ENCODE measurements at places on chromosomes 3 and 15.

- DNase-seq, result no peak
These were observed 12.6 kb downstream of the TMEM43 start for GRCh38 chr3:14137445-14137844.

DNA sequence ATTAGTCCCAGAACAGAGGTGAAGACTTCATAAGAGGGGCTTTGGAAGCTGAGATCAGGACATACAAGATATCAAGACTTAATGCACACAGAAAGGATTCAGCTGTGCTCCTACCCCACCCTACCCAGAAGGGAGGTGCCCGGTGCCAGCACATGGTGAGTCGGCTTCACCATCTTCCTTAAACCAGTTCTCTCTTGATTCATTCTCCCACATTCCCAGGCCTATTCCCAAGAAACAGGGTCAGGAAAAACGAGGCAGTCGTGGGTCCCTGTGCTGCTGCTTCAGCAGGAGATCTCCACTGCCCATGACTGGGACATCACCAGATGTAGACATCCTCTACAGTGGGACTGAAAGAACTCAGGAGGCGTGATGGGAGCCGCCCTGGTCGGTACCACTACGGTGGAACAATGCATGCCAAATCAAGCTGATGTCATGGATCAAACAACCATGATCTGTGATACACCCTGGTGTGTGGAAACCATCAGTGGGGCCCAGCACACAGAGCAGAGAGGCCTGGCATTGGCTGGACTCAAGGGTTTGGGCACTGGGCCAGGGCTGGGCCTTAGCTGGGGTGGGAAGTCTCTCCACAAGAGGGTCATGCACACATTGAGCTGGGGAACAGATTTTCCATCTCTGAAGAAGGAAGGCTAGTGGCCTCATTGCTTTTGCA is 41.9 kb downstream of the CCDC12 start:
- DNase-seq, result no peak

- DNase-seq, result no peak
These were observed 53.8 kb downstream of the WDR76 start for GRCh38 chr15:43880406-43881194.

- DNase-seq, result no peak
These were observed 370.4 kb upstream of the CDIN1 start for GRCh38 chr15:36208868-36209582.

DNA sequence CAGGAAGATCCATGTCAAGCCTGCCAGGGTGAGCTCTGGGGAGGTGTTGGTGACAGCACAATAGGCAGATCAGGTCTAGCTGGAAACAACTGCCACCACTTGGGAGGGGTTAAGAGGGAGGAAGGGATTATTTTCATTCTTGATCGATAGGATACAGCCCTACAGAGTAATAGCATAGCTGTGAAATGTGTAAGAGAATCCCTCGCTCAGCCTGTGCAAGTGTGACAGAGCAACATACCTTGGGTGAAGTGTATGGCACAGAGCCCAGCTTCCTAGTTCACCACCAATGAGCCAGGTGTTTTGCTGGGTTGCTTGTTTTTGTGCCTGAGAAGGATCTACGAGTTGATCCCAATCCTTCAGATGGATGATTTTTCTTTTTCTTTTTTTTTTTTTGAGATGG is 9.2 kb upstream of the DCUN1D1 start:
- no peak for DNase-seq

- DNase-seq, result no peak
These were observed 96.0 kb downstream of the C3orf70 start for GRCh38 chr3:185056908-185057307.

DNA sequence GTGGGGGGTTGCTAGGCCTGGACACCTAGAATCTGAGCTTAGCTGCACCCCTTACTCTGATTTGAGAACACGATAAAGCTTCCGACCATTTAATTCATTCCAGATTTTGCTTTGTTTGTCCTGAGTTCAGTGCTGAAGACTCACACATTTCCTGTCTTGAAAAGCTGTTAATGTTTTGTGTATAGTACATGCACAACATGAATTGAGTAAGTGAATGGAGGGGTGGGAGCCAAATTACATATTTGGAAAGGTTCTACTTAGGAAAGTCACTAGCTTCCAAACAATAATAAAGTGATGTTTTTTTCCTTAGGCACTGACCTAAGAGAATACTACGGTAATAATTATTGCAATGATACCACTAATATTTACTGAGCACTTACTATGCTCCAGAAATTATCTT is 955.2 kb upstream of the NR2F2 start:
- no peak for DNase-seq

DNA sequence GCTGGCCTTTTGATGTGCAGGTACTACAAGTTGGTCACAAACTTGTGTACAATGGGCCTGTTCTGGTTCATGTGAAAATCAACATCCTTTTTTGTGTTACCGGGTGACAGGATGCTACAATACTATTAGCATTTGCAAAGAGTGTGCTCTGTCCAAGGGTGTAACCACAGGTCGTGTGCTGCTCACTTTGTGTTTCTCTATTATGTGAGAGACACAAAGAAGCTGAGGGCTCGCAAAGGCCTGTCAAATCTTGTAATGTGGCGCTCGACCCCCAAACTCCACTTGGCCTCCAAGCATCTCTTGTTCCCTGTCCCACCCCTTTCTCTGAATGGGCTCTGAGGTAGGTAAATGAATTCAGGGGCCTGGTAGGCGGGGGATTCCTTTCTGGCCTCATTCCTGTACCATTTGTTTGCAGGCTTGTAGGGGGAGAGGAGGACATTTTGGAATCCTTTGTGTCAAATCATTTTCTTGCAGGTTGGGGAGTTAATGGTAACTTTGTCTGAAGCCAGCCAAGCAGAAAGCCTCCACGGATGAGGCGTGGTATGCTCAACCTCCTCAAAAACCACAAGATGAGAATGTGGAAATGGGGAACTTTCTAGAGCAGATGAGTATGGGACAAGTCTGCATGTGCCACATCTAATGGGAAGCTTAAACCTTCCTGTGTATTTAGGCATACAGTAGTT is 109.1 kb downstream of the OPA1 start:
- no peak for DNase-seq

Data from head of caudate nucleus (tissue), 42 donors.